ENCODE measurements at places on chromosomes 2 and 18.

DNA sequence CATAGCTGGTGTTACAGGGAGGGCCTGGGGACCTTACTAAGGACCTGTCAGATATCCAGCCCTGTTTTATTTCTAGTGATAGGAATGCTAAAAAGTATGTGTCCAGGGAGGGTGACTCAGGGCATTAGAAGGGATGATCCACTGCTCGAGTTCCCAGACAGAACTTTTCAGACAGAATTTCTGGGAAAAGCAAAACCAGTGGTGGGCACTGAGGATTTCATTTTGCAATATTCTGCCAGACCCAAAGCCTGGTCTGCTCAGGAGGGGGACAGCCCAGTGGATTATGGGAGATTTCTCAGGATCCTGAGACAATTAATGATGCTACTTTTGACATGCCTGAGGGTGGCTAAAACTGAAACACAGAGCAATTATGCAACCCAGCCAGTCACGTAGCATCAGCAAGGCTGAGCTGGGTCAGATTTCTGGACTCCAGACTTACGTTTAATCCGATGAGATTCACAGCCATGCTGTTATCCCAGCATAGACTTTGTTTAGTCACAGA lies 4.7 kb upstream of the KCNE4 start:
- DNase-seq, result peak; percentile 54

DNA sequence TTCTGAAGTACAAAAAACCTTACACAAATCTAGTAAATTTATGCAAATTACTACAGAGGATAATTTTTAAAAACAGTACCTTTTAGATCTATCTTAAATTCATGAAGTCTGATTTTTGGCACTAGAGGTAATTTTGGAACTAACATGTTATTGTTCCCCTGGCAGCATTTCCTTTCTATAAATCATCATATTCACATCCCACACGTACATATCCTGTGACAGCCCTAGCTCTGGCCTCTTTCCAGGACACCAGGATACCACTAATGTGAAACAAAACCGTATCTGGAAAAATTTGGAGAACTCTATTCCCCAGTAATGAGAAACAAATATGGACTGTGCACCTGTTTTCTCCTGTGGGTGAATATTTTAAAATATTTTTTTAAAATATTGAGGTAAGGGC lies 14.0 kb upstream of the BIRC6 start:
- DNase-seq, result no peak

- no peak for DNase-seq
These were observed 688 bp downstream of the MAPRE2 start for GRCh38 chr18:35041815-35042387.

- no peak for DNase-seq
These were observed 9.7 kb downstream of the STK39 start for GRCh38 chr2:168237741-168238140.

GRCh38 chr2:20781656-20782265 lies 41.1 kb downstream of the LDAH start:
- peak; percentile 4 for DNase-seq

GRCh38 chr18:65146482-65147021 lies 604.3 kb upstream of the CDH7 start:
- no peak for DNase-seq

GRCh38 chr2:86344404-86344803 lies 7.0 kb upstream of the REEP1 start:
- DNase-seq, result no peak

DNA sequence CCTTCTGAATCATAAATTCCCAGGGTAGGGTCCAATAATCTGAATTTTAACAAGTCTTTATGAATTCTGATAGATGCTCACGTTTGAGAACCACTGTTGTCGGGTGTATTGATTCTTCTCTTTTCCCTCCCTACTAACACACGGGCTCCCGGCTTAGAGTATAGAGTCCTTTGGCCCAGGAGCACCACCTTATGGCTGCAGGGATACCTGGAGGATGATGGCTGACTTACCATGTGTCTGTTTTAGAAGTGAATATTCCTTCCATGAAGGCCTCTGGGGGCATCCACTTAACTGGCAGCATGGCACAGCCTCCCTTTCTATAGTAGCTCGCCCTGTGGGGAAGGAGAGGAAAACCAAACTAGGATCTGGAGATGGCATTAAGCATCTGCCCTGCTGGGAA lies 91.7 kb downstream of the CLIP4 start:
- DNase-seq, result no peak

Data from non-pigmented ciliary epithelial cell (primary cell).